ENCODE measurements at places on chromosomes 7 and 10.

GRCh38 chr7:65235586-65235985 is 138.1 kb upstream of the ZNF92 start:
- no peak overlapping the region for H3K4me3 ChIP-seq
- no peak for DNase-seq
- H3K36me3 ChIP-seq = no peaks in the 10 kb centered on the region

- no peak for DNase-seq
- peaks cover 24% of the 10 kb centered on the region for H3K36me3 ChIP-seq
- peak overlapping the region; percentile 54 for H3K27ac ChIP-seq
Observed at GRCh38 chr7:114944745-114945625, 23.1 kb downstream of the MDFIC start.

GRCh38 chr10:13794992-13795612 is 208.3 kb downstream of the PRPF18 start:
- DNase-seq = no peak
- H3K4me3 ChIP-seq = no peak overlapping the region
- H3K4me1 ChIP-seq = peaks cover 5% of the 10 kb centered on the region
- peaks cover 12% of the 10 kb centered on the region for H3K36me3 ChIP-seq

- no peak for DNase-seq
- no peak overlapping the region for H3K27ac ChIP-seq
- H3K36me3 ChIP-seq = no peaks in the 10 kb centered on the region
- H3K27me3 ChIP-seq = no peaks in the 10 kb centered on the region
- no peaks in the 10 kb centered on the region for H3K4me1 ChIP-seq
- no peak overlapping the region for H3K4me3 ChIP-seq
Observed at GRCh38 chr7:121546632-121547543, 150.8 kb upstream of the FAM3C start.

DNA sequence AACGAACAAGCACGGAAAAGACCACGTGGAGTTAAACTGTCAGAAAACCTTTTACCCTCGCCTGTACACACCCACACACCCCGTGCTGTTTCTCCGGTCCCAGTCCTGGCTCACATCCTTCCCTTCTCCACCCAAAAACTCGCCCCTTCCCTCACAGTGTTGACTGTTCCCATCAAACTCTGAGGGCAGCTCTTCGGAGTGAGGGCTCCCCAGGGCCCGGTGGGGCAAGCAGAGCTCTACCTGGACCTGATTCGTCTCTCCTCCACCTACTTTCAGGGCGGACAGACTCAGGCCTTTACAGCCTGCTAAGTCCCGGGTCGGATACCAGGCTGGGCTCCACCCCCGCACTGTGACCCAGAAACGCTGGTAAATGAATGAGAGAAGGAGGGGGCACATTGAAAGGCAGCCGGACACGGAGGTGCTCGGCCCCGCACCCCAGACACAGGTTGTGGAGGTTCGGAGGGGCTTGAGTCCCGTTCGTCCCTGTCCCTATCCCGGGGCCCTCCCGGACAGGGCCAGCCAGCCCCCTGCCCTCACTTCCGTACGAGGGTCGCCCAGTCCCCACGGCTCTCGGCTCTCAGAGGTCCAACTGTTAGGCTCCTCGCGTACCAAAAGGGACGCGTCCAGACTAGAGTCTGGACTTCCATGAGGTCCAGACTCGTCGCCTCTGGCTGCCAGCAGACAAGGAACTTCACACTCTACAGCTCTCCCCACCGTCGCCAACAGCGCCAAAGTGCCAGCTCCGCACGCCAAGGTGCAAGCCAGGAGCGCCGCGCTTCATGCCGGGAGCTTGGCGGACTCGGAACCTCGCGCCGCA is 31.7 kb upstream of the ASL start:
- no peaks in the 10 kb centered on the region for H3K4me1 ChIP-seq
- DNase-seq = no peak
- no peaks in the 10 kb centered on the region for H3K36me3 ChIP-seq

- no peak for DNase-seq
- H3K4me1 ChIP-seq = peaks cover 11% of the 10 kb centered on the region
- H3K27ac ChIP-seq = peak overlapping the region; percentile 35
- no peak overlapping the region for H3K4me3 ChIP-seq
Observed at GRCh38 chr10:66717231-66717981, 208.4 kb upstream of the LRRTM3 start.

- H3K27ac ChIP-seq = no peak overlapping the region
- no peaks in the 10 kb centered on the region for H3K36me3 ChIP-seq
- H3K4me1 ChIP-seq = peaks cover 4% of the 10 kb centered on the region
- H3K27me3 ChIP-seq = no peaks in the 10 kb centered on the region
- no peak overlapping the region for H3K4me3 ChIP-seq
Observed at GRCh38 chr7:13834328-13834761, 155.1 kb downstream of the ETV1 start.

GRCh38 chr10:115936926-115937767 is 335.9 kb downstream of the GFRA1 start:
- DNase-seq = no peak
- H3K27me3 ChIP-seq = peaks cover 5% of the 10 kb centered on the region
- no peaks in the 10 kb centered on the region for H3K36me3 ChIP-seq
- H3K4me3 ChIP-seq = no peak overlapping the region

DNA sequence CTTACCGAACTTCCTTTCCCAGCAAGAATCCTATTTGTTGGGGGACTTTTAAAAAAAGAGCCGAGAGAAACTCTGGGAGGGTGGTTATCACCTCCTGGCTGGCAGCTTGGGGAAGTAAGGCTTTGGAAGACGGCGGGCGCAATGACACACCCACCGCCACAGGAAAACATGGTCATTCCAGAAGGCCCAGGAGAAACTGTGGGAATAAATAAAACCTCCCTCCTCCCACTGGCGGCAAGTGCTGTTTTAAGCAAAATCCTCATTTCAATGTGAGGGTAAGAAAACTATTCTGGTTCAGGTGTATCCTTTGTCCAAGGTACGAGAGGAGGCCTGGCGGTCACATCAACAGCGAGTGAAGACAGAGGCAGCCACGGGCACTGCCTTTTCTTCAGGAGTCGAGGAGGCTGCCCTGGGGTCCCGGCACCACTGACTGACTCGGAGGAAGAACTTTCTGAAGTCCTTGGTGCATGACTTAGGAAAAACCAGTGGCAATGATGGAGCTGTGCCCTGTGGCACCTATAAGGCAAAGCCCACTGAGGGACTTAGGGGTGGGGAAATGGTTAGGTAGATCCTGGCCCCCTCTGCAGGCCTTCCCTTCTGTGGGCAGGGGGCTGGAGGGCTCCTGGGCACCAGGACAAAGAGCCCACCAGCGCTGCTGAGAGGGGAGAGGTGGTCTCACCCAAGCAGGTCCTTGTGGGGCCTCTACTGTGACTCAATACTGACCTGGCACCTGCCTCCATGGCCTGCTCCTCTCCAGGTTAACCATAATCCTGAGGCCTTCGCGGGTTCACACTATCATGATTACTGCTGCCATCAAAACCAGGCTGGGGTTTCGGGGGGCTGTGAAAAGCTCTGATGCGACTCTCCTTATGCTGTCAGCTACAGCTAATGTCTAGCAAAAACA is 21.4 kb downstream of the DNAJB12 start:
- no peak for DNase-seq
- peaks cover 55% of the 10 kb centered on the region for H3K4me1 ChIP-seq
- H3K27ac ChIP-seq = peak overlapping the region; percentile 68
- no peaks in the 10 kb centered on the region for H3K27me3 ChIP-seq
- peak overlapping the region; percentile 34 for H3K4me3 ChIP-seq

DNA sequence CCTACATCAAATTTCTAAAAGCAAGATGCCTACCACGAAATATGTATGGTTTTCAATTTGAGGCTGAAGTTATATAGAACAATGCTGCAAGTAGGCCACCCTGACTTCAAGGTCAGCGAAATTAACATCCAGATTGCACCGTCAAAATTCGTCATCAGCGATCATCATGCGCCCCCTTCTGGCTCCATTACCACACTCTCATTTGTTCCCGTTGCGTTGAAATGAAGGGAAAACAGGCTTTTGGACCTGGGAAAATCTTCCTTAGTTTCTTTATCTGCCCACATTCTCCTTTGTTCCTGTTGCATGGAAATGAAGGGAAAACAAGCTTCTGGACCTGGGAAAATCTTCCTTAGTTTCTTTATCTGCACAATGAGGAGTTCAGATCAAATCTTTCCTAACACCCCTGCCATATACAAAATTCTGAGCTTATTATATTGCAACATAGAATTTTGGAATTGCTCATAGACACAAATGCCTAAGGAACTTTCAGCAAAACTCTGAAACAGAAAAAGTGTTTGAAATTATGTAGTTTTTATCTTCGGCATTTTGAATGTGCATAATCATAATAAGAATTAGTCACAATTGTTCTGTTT is 98.2 kb upstream of the PRKCQ start:
- H3K27me3 ChIP-seq = peaks cover 68% of the 10 kb centered on the region
- H3K27ac ChIP-seq = no peak overlapping the region
- peaks cover 4% of the 10 kb centered on the region for H3K4me1 ChIP-seq
- DNase-seq = no peak
- H3K36me3 ChIP-seq = no peaks in the 10 kb centered on the region
- no peak overlapping the region for H3K4me3 ChIP-seq

DNA sequence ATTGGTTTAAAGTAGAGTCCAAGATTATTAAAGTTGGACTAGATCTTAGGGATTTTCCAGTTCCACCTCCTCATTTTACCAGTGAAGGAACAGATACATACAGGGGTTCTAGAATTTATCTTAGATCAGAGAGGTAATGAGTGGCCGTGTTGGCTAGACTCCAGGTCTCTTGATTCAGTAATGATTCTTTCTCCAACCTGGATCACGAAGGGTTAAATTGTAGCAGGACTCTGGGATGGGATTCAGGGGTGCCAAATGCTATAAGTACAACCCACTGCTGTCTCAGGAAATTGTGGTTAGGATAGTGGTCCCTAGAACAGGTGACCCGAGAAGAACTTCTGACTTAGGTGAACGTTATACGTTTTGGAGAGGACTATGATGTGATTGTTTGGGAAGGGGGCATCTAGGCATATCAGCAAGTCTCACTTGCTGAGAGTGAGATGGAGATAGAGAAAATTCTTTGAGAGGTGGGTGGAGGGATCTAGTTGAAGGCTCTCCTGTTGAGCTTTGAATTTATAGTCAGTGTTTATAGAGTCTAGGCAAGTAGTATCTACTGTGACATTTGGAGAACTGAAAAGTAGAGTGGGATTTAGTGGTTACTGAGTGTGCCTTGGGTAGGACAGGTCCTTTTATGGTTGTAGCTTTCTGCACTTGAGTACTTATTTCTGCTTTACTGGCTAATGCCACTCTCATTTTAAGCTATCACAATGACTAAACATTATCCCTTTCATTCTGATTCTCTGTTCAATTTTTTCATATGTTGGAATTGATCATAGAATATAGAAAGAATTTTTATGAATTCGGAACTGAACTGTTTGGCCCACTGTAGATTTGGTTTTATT is 58.3 kb downstream of the ST7 start:
- H3K36me3 ChIP-seq = no peaks in the 10 kb centered on the region
- H3K4me1 ChIP-seq = no peaks in the 10 kb centered on the region
- no peak overlapping the region for H3K27ac ChIP-seq
- no peak overlapping the region for H3K4me3 ChIP-seq

- peaks cover 10% of the 10 kb centered on the region for H3K36me3 ChIP-seq
- no peaks in the 10 kb centered on the region for H3K4me1 ChIP-seq
- no peak overlapping the region for H3K27ac ChIP-seq
Observed at GRCh38 chr10:79310200-79310865, 36.9 kb upstream of the PPIF start.

GRCh38 chr7:69115788-69116187 is 482.5 kb upstream of the AUTS2 start:
- no peak overlapping the region for H3K4me3 ChIP-seq
- H3K36me3 ChIP-seq = no peaks in the 10 kb centered on the region
- H3K4me1 ChIP-seq = peaks cover 9% of the 10 kb centered on the region
- H3K27me3 ChIP-seq = no peaks in the 10 kb centered on the region
- H3K27ac ChIP-seq = peak overlapping the region; percentile 40

DNA sequence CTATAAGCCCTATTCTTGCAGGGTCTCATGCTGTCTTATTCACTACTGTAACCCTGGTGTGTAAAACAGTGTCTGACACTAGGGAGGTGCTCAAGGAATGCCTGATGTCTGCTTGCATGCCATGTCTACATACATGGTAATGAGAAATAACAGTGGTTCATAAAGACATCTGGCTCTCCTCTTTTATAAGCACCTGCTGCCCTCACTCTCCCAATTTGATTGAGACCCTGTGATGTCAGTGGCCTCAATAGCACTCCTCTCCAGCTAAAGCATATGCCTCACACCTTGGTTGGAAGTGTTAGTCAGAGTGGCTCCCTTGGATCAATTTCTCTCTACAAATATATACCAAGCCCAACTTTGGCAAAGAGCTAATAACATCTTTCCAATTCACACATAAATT is 30.6 kb downstream of the ANK3 start:
- H3K4me1 ChIP-seq = peaks cover 5% of the 10 kb centered on the region
- H3K27ac ChIP-seq = no peak overlapping the region
- H3K27me3 ChIP-seq = no peaks in the 10 kb centered on the region
- H3K4me3 ChIP-seq = no peak overlapping the region
- H3K36me3 ChIP-seq = no peaks in the 10 kb centered on the region

DNA sequence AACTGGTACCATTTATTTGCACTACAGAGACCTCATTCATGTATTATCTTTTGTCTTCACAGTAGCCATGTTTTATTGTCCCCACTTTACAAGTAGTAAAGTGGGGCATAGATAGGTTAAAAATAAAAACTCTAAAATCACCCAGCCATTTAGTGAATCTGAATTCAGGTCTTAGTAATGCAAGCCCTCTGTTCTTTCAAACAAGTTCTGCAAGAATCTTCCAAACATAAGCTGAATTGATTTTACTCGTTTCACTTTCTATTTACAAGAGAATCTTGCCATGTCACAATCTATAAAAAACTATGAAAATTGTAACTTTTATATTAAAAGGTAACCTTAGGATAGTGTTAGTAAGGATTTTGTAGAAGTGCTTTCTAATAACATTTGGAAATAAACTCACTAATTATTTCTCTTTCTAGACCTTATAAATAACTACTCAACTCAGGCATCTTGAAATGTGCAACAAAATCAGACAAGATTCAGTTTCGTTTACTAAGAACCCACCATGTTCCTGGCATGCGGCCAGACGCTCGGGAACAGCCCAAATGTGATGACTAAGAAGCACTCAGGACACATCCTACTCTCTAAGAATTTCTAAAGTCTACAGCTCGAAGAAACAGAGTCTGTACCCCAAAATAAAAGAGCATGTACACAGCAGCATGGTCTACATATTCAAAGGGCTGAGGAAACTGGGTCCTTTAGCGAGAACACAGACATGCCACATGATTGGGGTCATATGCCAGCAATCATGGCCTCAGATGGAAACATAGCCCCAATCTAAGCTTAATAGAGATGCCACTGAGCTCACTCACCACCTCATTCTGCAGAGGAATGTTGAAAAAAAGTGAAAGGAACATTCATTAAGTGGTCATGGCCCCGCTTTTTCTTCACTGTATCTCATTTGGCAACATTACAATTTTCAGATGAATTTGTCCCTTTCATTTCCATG is 167.6 kb downstream of the AMPH start:
- H3K4me3 ChIP-seq = no peak overlapping the region
- DNase-seq = no peak
- H3K4me1 ChIP-seq = no peaks in the 10 kb centered on the region
- no peak overlapping the region for H3K27ac ChIP-seq

GRCh38 chr10:61752111-61753011 is 89.6 kb downstream of the CABCOCO1 start:
- no peak for DNase-seq
- H3K27me3 ChIP-seq = no peaks in the 10 kb centered on the region
- H3K27ac ChIP-seq = peak overlapping the region; percentile 97
- H3K4me3 ChIP-seq = peak overlapping the region; percentile 74
- H3K36me3 ChIP-seq = peaks cover 3% of the 10 kb centered on the region
